ENCODE measurements at places on chromosomes 4 and X. TPM values are rescaled to one million over a fixed set of nuclear protein-coding genes. Genes with fewer than 3 reads are reported as not detected.

Gene DYNLT3
- 17.6 TPM for total RNA-seq

Gene GRPEL1
- 46.1 TPM for total RNA-seq

GRCh38 chr4:101039367-101039766 lies 308.0 kb downstream of the PPP3CA start:
- no peak for DNase-seq

- DNase-seq = no peak
These were observed 1156.7 kb downstream of the FAM133A start for GRCh38 chrX:94830717-94831116.

Gene TMEM35A
- total RNA-seq = not detected

GRCh38 chr4:116027311-116027710 lies 913.9 kb upstream of the NDST4 start:
- no peak for DNase-seq

Gene RIPPLY1
- total RNA-seq = not detected

GRCh38 chrX:99572711-99573110 lies 837.4 kb downstream of the PCDH19 start:
- DNase-seq = no peak

Gene ZFP42
- not detected for total RNA-seq

Gene HSPA4L
- 9.5 TPM for total RNA-seq

Gene PASD1
- not detected for total RNA-seq

DNA sequence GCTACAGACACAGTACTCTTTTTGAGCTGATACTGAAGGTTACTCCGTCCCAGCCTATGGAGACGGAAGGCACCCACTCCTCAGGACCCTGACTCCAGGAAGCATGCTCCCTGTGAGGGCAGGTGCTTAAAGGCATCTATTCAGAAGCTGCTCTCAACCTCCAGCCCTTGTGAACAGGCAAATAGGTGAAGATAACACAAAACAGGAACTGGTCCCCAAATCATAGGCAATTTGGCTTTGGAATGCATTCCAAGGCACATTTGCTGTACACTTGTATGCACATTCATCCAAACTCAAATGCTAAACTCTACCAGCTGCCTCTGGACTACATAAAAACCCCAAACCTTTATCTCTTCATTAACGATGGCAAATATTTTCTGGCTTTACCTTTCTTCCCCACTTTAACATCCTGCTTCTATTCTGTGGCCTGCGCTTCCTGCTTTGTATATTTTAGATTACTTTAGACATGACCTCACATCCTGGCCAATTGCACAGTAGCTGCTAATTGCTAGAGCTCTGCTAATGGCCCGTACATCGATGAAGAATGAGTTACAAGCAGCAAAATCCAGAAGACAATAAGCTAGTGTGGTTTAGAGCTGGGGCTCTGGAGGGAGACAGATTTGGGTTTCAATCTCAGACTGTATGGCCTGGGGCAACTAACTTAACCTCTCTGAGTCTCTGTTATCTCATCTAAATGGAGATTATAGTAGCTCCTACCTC lies 3.2 kb downstream of the SEL1L3 start:
- no peak for DNase-seq

All from left cardiac atrium (tissue), 4 donors.